ENCODE measurements at places on chromosomes 3 and 15. TPM values are rescaled to one million over a fixed set of nuclear protein-coding genes. Genes with fewer than 3 reads are reported as not detected.

DNA sequence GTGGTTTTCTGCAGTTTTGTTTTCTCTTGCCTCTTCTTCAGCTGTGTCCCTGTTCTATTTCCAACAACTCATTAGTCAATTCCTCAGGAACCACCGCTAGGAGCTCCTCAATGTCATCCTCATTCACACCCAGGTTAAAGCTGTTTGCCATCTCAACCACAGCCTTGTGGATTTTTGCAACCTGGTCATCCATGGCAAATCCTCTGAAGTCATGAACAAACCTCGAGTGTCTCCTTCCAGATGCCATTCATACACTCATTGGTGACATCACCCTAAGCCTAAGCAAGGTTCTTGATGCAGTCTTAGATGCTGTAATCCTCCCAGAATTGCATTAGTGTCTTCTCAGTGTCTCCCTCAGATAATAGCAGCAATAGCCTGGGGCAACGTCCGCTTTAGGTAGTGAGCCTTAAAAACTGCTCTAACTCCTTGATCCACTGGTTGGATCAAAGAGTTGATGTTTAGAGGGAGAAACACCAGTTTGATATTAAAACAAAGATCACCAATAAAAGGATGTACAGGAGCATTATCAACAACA lies 31.5 kb upstream of the ZNF502 start:
- peaks cover 3% of the 10 kb centered on the region for H3K4me1 ChIP-seq
- H3K36me3 ChIP-seq, result peaks cover 43% of the 10 kb centered on the region
- H3K27me3 ChIP-seq, result no peaks in the 10 kb centered on the region
- DNase-seq, result no peak
- no peak overlapping the region for H3K4me3 ChIP-seq
- H3K27ac ChIP-seq, result no peak overlapping the region

- peak overlapping the region; percentile 0 for H3K4me3 ChIP-seq
- peak overlapping the region; percentile 51 for H3K27ac ChIP-seq
- DNase-seq, result no peak
- H3K4me1 ChIP-seq, result peaks cover 69% of the 10 kb centered on the region
- no peaks in the 10 kb centered on the region for H3K27me3 ChIP-seq
Measured at GRCh38 chr15:60390871-60391501, 6.8 kb downstream of the ANXA2 start.

DNA sequence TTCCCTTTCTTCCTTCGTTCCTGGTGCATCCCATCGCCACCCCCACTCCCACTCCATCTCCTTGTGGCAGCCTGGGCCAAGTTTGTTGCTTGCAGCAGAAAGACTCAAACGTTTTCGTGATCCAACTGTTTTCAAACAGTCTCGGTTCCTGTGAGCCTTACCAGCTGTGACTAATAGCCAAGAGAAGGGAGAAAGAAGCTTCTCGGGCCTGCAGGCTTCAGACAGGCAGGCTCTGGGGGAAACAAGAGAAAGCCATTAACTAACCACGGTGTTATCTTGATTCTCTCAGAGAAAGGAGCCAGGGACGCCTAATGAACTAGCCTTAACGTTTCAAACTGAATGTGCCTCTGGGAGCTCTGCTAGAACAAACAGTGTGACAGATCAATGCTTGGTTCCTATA lies 742.0 kb downstream of the NR2F2 start:
- peaks cover 4% of the 10 kb centered on the region for H3K36me3 ChIP-seq
- peak overlapping the region; percentile 93 for H3K27ac ChIP-seq
- peak overlapping the region; percentile 10 for H3K4me3 ChIP-seq
- no peaks in the 10 kb centered on the region for H3K27me3 ChIP-seq
- peaks cover 23% of the 10 kb centered on the region for H3K4me1 ChIP-seq

GRCh38 chr15:74733269-74733668 lies 7.9 kb upstream of the CYP1A1 start:
- H3K4me3 ChIP-seq, result no peak overlapping the region
- peaks cover 48% of the 10 kb centered on the region for H3K27me3 ChIP-seq
- H3K36me3 ChIP-seq, result no peaks in the 10 kb centered on the region

- DNase-seq, result no peak
- no peaks in the 10 kb centered on the region for H3K27me3 ChIP-seq
- peaks cover 3% of the 10 kb centered on the region for H3K36me3 ChIP-seq
- no peak overlapping the region for H3K27ac ChIP-seq
- H3K4me1 ChIP-seq, result no peaks in the 10 kb centered on the region
Measured at GRCh38 chr15:60729850-60730458, 251.0 kb upstream of the ICE2 start.

DNA sequence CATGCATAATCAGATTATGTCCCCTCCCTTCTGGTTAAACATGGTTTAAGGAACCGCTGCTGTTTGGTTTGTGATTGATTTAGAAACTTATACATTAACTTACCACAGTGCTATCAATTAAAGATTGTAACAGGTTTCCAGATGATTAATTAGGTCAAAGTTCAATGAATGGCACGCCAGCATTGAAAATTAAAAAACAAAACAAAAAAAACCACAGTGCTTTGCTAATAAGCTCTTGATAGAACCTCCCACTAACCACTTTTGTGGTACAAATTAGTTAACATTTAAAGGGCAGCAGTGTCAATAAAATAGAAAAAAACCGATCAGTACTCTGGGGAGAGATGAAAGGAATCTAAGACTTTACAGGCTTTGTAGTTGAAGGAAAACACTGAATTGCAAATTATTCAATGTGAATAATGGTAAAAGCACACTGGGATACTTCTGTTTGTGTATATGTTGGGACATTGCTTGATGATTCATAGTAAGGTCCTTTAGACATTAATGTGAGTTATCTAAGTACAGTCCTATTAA lies 7.6 kb upstream of the C3orf38 start:
- H3K4me1 ChIP-seq, result peaks cover 16% of the 10 kb centered on the region
- H3K36me3 ChIP-seq, result peaks cover 9% of the 10 kb centered on the region
- peak overlapping the region; percentile 49 for H3K4me3 ChIP-seq
- H3K27me3 ChIP-seq, result no peaks in the 10 kb centered on the region
- peak overlapping the region; percentile 84 for H3K27ac ChIP-seq

GRCh38 chr3:11154036-11154952 lies at the start of gene HRH1:
Gene HRH1, plus strand, starts transcription at chr3:11154493. Its CDS starts 104,545 bp downstream, at chr3:11259038.
- H3K36me3 ChIP-seq, result no peaks in the 10 kb centered on the region
- H3K4me1 ChIP-seq, result peaks cover 6% of the 10 kb centered on the region
- peak; percentile 12 for DNase-seq
- peak within 1 kb of the TSS; percentile 60 for H3K4me3 ChIP-seq
- peaks cover 89% of the 10 kb centered on the region for H3K27me3 ChIP-seq

DNA sequence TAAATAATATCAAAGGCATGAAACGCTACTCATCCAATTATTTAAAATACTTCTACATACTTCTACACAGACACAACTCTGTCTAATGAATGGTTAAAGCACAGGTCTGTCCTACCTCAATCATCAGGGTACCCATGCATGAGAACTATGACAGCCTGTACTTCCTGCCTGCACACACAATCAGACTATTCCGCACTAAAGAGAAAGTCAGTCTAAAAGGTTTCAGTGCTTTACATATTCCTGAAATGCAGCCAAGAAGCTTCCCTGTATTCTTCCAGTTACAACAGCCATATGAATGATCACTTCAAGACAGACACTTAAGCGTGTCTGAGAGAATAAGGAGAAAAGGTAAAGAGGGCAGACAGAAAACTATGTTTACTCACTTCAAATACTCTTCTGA lies 58.8 kb downstream of the TUBGCP4 start:
- DNase-seq, result no peak
- no peaks in the 10 kb centered on the region for H3K4me1 ChIP-seq
- H3K27ac ChIP-seq, result no peak overlapping the region
- no peak overlapping the region for H3K4me3 ChIP-seq

GRCh38 chr15:67178569-67179210 lies 75.8 kb downstream of the AAGAB start:
- H3K27ac ChIP-seq, result peak overlapping the region; percentile 43
- H3K4me1 ChIP-seq, result peaks cover 12% of the 10 kb centered on the region
- H3K36me3 ChIP-seq, result peaks cover 15% of the 10 kb centered on the region
- no peak for DNase-seq
- H3K27me3 ChIP-seq, result no peaks in the 10 kb centered on the region
- H3K4me3 ChIP-seq, result no peak overlapping the region

- H3K4me1 ChIP-seq, result peaks cover 10% of the 10 kb centered on the region
- no peak overlapping the region for H3K27ac ChIP-seq
- peak overlapping the region; percentile 88 for H3K4me3 ChIP-seq
- H3K27me3 ChIP-seq, result no peaks in the 10 kb centered on the region
Measured at GRCh38 chr15:75025107-75025506, 1.7 kb downstream of the PPCDC start.

DNA sequence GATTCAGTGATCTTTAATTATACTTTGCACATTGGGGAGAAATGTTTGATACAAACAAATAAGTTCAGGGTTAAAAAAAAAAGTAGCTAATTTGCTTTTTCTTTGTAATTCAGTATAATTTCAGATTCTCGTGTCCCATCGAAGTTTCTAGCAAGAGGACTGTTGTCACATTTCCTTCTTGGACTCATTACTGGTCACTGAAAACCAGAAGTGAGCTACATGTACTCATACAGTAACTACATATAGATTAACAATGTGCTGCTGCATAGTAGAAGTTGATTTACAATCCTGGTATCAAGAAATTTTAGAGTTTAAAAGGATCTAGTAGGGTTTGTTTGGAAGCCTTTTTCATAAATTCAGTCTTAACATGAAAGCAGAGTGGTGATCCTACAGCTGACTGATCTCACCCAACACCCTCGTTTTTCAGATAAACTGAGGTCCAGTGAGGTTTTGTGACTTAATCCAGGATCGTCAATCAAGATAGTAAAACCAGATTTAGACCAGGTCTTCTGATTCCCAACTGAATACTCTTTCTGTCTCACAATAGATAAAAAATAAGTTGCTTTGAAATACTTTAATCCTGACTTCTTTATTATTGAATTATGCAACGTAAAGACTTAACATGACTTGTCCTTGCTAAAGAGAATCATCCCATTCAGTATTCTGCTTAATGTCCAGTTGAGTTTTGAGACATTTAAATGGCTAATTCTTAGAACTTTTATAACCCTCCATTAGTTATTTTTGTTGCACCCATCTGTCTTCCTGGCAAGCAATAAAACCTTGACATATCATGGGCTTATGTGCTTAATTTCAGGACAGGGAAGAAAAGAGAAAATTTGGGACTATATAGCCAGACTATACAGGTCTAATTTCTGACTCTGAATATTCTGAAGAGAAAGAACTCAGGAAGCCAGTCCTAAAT lies 2.8 kb downstream of the SEC62 start:
- peak overlapping the region; percentile 93 for H3K4me3 ChIP-seq
- H3K36me3 ChIP-seq, result peaks cover 3% of the 10 kb centered on the region
- no peak for DNase-seq
- peaks cover 2% of the 10 kb centered on the region for H3K27me3 ChIP-seq
- no peak overlapping the region for H3K27ac ChIP-seq

- H3K4me3 ChIP-seq, result no peak overlapping the region
- peaks cover 3% of the 10 kb centered on the region for H3K4me1 ChIP-seq
- H3K27me3 ChIP-seq, result no peaks in the 10 kb centered on the region
- no peaks in the 10 kb centered on the region for H3K36me3 ChIP-seq
- no peak overlapping the region for H3K27ac ChIP-seq
Measured at GRCh38 chr3:196707566-196707965, 4.5 kb downstream of the CEP19 start.

- H3K36me3 ChIP-seq, result no peaks in the 10 kb centered on the region
- H3K27ac ChIP-seq, result no peak overlapping the region
- H3K4me1 ChIP-seq, result peaks cover 15% of the 10 kb centered on the region
- no peak overlapping the region for H3K4me3 ChIP-seq
Measured at GRCh38 chr3:61591300-61591699, 29.9 kb downstream of the PTPRG start.

Gene ROBO2
- total RNA-seq, result 83.8 TPM

Gene GABRB3
- 23.2 TPM for total RNA-seq

Gene GMNC
- not detected for total RNA-seq

Gene LRRN1
- 208 TPM for total RNA-seq

Gene LDHAL6B
- not detected for total RNA-seq

Gene PAK6
- total RNA-seq, result 13.8 TPM

Gene TM6SF1
- total RNA-seq, result 0.27 TPM
